ENCODE measurements at places on chromosomes 6 and 20. TPM values are rescaled to one million over a fixed set of nuclear protein-coding genes. Genes with fewer than 3 reads are reported as not detected.

GRCh38 chr6:14848019-14848418 lies 397.9 kb upstream of the JARID2 start:
- no peaks in the 10 kb centered on the region for H3K4me1 ChIP-seq
- no peak for DNase-seq
- no peaks in the 10 kb centered on the region for H3K36me3 ChIP-seq

RIPPLY2 gene
- polyA plus RNA-seq, result not detected

INSM1 gene
- polyA plus RNA-seq, result not detected

LY6G6D gene
- not detected for polyA plus RNA-seq

All from naive thymus-derived CD8-positive, alpha-beta T cell (primary cell).